ENCODE measurements at places on chromosomes 16 and 17. TPM values are rescaled to one million over a fixed set of nuclear protein-coding genes. Genes with fewer than 3 reads are reported as not detected.

DNA sequence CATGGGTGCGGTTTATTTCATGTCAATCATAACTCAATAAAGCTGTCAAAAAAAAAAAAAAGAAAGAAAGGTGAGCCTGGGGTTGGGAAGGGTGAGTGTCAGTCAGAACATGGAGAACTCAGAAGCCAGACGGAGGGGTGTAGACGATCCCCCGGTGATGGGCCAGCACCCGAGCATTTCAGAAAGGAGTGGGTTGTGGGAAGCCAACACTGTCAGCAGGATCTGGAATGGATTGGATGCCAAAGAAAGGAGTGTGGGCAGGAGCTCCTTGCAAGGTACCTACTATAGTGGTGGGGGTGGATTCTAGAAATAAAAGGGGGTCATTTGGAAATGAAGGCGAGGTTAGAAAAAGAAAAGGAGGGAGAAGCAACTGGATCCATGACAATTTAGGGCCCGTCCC is 19.8 kb upstream of the SCIMP start:
- DNase-seq: no peak

DNA sequence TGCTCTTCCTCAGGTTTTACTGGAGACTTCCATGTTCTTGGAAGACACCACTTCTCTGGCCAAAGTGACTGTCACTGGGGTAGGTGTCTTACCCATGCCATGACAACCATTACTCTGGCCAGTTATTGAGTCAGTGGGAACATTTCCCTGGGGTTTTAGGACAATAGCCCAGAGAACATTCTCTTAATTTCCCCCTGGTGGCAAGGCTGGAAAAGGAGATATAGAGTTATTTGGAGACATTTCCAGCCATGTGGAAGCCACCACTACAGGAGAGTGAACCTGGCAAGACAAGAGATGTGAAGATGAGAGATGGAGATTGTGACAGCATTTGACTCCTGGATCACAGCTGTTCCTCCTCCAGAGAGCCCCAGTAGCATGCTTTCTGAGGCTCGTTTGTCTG is 106.2 kb downstream of the CDK5R1 start:
- no peak for DNase-seq

DNA sequence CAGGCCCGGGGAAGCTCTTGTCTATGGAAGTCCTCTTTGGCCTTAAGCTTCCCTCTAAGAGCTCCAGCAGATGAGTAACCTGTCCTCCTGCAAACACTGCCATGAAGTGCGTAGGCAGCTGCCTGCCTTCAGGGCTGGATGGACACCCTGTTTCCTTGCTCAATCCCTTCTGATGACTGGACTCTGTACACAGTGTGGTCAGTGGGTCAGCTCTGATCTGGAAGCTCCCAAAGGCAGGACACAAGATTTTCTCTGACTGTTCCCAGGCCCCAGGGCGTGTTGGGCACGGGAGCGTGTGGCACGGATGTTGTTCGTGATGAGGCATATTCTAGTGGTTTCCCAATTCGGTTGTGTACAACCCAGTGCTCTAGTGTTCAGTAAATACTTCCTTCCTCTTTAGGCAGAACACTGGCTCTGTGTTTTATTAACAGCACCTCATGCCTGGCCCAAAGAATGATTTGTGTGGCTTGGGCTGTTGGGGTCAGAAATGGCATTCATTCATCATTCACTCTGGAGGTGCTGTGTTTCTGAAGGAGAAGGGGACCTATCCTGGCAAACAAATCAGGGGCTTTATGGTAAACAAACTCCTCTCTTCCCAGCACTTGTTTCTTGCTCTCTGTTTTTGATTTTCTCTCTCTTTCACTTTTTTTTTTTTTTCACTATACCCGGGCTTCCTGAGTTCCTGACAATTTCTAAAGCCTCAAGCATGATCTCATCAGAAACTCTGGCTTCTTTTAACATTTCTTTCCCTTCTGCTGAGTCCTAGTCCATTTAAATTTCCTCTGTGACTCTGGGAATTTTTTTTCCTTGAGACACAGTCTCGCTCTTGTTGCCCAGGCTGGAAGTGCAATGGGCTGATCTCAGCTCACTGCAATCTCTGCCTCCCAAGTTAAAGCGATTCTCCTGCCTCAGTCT is 12.0 kb upstream of the RNF157 start:
- DNase-seq: no peak

SGSM2 gene
- 56.6 TPM for polyA plus RNA-seq

CBFA2T3 gene
- 2.0 TPM for polyA plus RNA-seq

GRCh38 chr16:307691-308312 is 24.8 kb downstream of the PDIA2 start:
- no peak for DNase-seq

DNA sequence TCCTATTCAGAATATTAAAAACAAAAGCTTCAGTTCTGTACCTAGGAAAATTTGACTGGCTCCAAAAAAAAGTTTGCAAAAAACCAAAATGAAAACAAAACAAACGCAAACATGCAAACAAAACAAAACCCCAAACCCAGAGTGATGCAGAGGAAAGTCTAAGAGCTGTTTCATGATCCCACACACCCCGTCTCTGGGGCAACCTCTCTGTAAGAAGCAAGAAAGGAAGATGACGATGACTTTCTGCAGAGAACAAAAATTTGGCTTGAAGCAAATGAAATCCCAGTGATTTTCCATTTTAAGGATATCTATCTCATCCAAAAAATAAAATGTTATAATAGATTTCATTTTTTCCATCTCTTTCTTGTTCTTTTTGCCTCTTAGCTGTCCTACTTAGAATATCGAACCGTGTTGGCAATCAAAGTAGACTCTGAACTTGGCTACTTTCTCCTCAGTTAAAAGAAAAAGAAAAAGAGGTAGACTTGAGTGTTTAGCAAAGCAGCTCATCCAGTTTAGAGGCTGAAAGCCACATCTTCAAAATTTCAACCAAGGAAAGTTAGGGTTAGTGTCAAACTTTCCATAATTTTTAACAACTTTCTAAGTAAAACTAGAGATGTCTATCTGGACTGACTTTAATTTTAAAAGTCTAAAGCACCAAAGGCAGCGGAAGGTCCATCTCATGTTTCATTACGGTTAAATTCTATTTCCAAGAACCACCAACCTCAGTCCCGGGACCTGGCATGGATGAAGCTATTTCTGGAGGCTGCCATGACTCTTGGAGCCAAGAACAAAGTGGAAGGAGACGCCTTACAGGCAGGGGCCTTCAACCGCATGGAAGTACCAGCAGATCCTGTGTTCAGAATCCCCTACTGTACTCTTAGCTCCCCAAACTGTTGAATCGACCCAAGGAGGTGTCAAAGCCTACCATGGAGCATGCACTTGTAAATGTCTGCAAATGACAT is 180.8 kb downstream of the XYLT1 start:
- no peak for DNase-seq

DNA sequence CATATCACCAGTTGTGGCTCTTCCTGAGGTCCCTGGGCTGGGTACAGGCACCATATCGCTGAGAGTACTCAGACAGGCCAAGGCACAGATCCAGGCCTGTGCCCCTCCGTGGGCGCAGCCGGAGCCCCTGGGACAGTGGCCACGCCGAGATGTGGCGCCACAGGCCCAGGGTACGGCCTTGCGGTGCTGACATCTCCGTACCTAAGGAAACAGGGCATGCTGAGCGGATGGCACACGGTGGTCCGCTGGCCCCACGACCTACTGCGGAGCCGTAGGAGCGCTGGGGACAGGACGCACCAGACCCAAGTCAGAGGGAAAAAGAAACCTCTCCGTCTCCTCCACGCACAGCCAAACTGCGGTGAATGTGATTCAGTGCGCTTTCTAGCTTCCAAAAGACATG is 26.5 kb downstream of the NDUFAF8 start:
- no peak for DNase-seq

GRCh38 chr16:89060207-89060794 is 33.4 kb upstream of the ACSF3 start:
- no peak for DNase-seq

DNA sequence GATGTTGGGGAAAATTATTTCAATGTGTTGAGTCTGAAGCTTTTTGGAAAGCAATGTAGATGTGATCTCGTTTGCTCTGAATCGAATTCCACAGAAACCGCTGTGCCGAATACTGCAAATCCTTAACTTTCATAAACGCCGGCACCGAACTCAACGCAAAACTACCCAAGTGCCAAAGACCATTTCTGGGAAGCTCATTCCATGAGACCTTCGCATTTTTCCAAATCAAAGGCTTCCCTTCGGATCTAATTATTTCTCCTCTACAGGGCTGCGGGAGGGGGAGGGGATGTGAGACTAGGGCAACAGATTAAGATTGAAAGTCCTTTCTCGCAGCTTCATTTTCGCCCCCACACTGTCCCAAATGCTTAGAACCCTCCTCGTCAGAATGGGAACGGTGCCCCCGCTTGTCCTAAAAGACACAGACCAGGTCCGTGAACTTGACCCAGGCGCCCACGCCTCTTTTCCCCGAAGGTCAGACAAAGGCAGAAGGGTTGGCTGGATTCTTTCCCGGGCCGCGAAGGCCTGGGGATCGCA is 4.0 kb downstream of the PRAC1 start:
- DNase-seq: no peak

CA7 gene
- polyA plus RNA-seq: 0.11 TPM

- DNase-seq: no peak
Measured at GRCh38 chr17:15446036-15446435, 21.4 kb downstream of the CDRT4 start.

KRT31 gene
- polyA plus RNA-seq: not detected

- DNase-seq: no peak
Measured at GRCh38 chr16:85759136-85759535, 8.2 kb upstream of the C16orf74 start.

KCNH6 gene
- 1.7 TPM for polyA plus RNA-seq

DNA sequence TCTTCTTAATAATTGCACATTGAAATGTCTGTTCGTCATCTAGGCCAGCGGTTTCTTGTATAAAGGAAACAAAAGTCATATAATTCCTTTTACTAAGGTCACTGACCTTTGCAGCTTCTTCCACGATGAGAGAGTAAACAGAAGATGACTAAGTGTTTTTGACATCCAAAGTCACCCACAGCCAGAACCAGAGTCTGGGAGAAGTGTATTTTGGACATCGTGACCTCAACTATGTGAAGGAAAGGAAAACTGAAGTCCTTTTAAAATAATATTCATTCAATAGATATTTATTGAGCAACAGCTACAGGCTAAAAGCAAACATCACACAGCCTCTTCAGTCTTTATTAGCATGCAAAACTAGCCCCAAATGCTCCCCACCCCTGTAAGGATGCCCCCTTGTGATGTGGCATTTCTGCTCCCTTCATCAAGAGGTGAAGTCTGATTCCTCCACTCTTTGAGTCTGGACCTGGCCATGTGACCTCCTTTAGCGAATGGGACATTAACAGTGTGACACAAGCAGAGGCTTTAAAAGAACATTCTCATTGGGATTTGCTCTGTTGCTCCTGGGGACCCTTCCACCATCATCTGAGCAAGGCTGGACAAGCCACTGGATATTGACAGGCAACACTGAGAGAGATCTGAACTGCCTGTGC is 8.1 kb upstream of the PMP22 start:
- DNase-seq: no peak

GRCh38 chr16:62067182-62067581 is 30.9 kb upstream of the CDH8 start:
- DNase-seq: no peak

ATP2A1 gene
- 2.9 TPM for polyA plus RNA-seq

CNGB1 gene
- polyA plus RNA-seq: 0.07 TPM

- no peak for DNase-seq
Measured at GRCh38 chr17:66915204-66915611, 49.3 kb upstream of the CACNG4 start.
